C1 segment of cervical spinal cord (tissue), 14 donors: ENCODE measurements at places on chromosomes 2 and 18.

DNA sequence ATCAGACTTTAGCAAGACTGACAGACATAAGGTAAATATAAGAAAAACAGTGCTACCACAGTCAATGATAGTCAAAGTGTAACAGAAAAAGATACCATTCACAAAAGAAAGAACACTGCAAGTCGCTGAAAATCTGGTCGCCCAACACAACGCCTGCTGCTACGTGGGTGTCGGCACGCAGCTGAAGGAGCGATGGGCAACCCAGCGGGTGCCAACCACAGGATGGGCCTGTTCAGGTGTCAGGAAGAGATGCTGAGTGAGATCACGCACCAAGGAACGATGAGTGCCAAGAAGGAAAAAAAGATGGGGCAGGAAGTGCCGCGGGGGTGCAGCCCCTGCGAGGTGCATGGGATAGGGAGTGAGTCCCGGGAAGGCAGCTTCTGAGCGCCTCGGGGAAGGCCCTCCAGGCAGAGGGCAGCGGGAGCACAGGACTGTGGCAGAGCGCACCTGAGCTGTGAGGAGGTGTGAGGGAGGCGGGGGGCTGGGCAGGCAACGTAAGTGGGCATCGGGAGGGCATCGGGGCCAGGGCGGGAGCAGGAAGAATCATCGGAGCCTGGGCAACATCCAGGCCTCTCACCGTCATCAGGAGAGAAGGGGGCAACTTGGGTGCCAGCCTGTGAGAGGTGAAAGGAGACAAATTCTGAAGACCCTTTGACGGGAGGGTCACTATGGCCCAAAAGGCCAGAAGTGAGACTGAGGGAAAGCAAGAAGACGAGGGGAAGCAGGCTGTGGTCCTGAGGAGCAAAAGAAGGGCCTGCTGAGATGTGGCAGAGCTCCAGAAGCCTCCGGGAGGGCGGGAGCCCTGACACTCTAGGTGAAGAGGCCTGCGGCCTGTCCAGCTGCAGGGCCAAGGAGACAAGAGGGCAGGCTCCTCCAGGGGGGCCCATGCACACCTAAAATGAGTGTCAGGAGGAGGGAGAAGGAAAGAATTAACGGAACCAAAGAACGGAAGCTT is 14.8 kb upstream of the MTERF4 start:
- DNase-seq: no peak

DNA sequence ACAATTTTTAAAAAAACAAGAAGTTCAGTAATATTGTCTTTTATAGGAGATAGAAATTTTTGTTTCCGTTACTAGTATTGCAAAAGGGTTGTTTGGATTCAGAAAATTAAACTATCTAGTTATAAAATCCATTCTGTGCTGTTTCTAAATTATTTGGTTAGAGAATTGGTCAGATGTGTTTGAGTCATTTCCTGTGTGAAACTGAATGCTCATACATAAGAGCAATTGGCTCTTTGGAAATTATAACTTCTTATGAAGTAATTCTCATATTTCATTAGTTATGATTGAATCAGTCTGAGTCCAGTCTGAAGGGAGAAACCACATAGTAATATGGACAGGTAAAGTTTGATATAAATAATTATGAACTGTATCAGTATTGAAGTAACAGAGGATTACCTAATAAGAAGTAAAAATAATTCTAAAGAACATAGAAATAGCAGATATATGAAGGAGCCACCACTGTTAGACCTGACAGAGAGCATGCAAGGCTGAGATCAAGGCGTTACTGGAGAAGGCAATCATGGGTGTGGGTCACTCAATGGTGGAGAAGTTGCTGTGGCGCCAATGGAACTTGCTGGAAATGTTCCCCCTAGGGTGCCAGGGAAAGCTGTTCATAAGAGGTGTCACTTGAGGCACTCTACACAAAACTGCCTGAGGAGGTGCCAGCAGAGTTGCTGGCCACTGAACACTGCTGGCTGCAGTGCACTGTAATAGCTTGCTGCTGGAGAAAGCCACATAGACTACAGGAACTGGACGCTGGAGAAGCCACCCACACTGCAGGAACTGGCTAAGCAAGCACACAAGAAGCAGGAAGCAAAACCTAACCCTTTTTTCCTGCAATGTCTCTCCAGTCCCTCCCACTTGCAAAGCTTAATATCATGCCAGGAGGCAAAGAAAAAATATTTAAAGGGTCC is 18.0 kb upstream of the FAP start:
- no peak for DNase-seq

- DNase-seq: no peak
Observed at GRCh38 chr2:100186126-100186525, 43.7 kb upstream of the AFF3 start.

DNA sequence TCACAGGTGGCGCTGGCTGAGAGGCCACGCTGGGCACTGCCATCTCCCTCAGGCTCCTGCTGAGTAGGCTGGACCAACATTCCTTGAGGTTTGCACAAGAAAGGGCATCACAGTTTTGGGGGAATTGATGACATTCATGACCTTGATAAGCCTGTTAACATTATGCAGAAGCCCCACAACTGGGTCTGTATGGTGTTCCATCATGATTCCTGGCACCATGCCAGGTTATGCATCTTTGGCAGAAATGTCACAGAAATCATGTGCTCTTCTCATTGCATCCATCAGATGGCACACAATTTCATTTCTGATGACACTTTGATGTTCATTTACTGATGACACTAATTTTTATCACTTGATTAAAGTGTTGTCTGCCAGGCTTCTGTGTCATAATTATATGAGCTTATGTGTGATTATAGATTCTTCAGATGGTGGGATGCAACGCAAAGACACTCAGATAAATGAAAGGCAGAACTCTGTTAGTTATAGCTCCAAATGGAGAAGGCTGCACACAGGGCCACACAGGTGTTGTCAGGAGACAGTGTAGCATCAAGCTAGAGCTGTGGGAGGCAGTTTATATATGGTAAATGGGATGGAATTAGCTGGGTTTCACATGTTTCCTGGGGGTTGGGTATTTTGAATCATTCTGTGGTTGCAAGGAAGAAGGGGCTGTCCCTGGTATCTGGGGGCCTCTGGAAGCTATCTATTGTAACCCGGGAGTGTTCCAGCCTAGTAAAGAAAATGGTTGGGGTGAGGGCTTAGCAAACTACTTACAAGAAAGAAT is 191.3 kb downstream of the SLC39A10 start:
- DNase-seq: no peak

DNA sequence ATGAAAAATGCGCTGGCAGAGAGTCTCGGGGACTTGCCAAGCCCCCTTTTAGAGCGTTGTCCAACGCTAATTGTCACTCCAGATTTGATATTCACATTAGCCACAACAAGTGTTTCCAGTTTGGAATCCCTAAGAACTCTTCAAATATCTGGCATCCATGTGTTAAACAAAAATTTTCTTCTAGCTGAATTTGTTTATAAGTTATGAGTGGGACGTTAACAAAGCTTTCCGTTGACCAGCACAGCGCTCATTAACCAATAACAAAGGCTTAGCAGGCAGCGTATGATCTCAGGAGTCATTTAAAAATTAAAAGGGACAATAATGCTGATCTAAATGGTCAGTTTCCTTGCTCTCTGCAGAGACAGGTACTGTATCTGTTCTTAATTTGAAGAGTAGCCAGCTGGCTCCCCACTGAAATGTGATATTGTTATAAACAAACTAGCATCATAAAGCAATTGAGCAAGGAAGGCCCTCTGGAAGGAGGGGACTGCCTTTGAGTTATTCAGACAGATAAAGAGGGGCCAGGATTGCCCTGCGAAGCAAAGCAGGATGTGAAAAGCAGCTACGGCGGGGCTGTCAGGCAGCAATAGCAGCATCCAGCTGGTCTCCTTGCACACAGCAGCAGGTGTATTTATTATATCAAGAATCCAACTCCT is 337.2 kb upstream of the SALL3 start:
- DNase-seq: no peak

GRCh38 chr18:35511428-35511827 is 13.7 kb upstream of the INO80C start:
- DNase-seq: no peak

- no peak for DNase-seq
Observed at GRCh38 chr2:100902817-100903405, 83.0 kb downstream of the NPAS2 start.

GRCh38 chr2:110770959-110771431 is 38.6 kb downstream of the ACOXL start:
- DNase-seq: no peak

DNA sequence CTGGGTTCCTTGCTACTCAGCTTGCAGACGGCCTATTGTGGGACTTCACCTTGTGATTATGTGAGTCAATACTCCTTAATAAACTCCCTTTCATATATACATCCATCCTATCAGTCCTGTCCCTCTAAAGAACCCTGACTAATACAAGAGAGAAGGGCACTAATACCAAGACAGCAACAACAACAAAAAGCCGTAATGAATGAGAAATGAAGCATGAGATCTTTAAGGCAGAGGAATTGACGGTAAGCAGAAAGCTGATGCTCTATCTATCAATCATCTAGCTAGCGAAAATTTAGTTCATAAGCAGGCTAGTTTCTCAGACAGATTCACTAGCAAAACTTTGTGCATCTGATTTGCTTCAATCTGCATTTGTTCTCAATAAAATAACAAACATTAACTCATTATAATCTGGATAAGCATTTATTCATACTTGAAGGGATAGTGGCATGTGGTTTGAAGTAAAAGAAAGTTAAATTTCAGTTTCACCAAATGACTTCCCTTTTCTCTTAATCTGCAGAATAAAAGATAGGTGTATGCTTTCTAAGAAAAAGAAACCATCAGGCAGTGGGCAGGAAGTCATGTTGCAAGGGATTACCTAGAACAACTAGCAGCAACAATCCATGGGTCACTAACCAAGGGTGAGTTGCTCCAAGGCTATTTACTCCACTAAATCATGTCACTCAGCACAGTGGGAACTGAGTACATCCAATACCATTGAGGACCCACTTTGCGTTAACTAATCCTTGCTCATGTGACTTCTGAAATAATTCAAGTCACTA is 376.5 kb downstream of the TMEM182 start:
- DNase-seq: no peak

GRCh38 chr18:48947560-48947959 is 3.2 kb downstream of the SMAD7 start:
- DNase-seq: no peak

GRCh38 chr2:74530239-74531187 is 780 bp downstream of the HTRA2 start:
- DNase-seq: no peak

- DNase-seq: no peak
Observed at GRCh38 chr18:24869285-24869684, 408.8 kb downstream of the HRH4 start.

DNA sequence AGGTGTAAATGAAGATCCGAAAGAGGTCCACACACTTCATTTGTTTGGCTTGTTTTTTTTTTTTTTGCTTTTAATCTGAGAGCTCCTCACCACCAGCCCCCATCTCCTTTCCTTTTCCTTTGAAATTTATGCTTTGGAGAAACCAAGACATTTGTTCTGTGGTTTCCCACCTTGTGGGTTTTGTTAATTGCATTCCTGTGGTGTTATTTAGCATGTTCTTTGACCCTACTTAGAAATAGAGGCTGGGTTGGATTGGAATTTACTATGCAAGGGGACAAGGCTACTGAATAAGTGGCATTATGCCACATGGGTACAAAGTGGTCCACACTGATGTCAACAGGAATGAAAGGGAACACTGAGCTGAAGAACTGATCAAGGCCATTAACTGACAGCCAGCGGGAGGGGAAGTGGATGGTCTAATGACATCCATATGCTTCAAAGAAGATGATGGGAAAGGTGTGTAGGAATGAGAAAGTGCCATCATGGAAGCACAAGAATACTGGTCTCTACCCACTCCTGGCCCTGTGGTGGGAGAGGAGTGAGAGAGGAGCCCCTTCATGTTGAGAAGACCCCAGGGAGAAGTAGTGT is 8.9 kb downstream of the CCL20 start:
- no peak for DNase-seq

GRCh38 chr2:215793747-215794595 is 219.4 kb downstream of the MREG start:
- DNase-seq: no peak

DNA sequence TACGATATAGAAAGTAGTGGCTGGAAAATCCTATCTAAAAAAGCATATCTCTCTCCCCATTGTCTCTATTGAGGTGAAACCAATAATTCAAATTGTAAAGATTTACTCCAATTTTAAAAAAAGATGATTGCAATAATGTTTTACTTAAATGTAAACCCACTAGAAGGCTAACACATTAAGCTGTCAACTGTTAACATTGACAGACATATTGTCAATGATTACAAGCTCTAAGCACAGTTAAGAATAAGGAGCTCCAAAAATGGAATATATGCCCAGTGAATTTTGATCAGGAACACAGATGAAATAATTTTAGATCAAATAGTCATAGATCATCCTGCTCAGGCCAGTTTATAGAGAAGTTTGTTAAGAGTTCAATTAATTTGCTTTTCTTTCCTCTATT is 123.6 kb upstream of the NETO1 start:
- DNase-seq: no peak

GRCh38 chr2:166372046-166372445 is 3.7 kb downstream of the SCN9A start:
- no peak for DNase-seq

DNA sequence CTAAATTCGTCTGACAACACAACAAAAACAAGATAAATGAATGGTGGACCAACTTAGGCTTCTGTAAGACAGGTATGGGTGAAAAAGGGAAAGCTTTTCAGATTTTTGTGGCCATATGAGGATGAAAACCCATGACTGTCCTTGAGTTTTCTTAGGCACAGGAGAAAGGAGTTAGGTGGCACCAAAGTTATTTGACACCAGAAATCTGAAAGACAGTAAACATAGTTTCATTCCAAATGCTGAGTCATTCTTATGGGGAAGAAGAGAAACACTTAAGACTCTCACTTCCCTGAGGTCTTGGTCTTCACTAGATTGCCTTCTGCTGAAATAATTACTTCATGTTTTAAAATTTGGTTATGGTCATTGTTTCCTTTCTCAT is 5.2 kb upstream of the GPD2 start:
- DNase-seq: no peak

- DNase-seq: no peak
Observed at GRCh38 chr18:58692422-58693185, 21.3 kb downstream of the MALT1 start.

DNA sequence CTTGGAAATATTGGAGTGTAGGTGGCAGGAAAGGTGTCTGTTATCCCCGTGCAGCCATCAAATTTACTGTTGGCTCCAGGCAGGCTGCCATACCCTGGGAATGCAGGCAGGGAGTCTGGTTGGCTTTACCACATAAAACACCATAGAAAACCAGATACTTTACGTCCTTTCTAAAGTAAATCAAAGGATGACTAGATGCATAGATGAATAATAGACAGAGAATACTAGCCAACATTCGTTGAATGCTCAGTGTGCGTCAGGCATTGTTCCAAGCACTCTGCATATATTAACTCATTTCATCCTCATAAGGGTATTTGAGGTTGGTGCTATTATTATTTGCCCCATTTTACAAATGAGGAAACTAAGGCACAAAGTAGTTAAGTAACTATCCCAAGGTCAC is 65.2 kb downstream of the VSNL1 start:
- DNase-seq: no peak

GRCh38 chr2:23069923-23070322 is 315.1 kb upstream of the KLHL29 start:
- no peak for DNase-seq

- no peak for DNase-seq
Observed at GRCh38 chr2:222280795-222281194, 18.0 kb downstream of the PAX3 start.
